ENCODE measurements at places on chromosomes 13 and 19. TPM values are rescaled to one million over a fixed set of nuclear protein-coding genes. Genes with fewer than 3 reads are reported as not detected.

AKAP11 gene
- total RNA-seq: 24.6 TPM

GRCh38 chr13:41528021-41528420, 70.7 kb downstream of the RGCC start:
- H3K36me3 ChIP-seq: no peaks in the 10 kb centered on the region
- DNase-seq: no peak
- H3K4me1 ChIP-seq: no peaks in the 10 kb centered on the region
- no peak overlapping the region for H3K4me3 ChIP-seq

PLVAP gene
- total RNA-seq: 0.08 TPM

ATP4B gene
- total RNA-seq: not detected

GRCh38 chr13:30702006-30702405, 33.3 kb upstream of the ALOX5AP start:
- no peaks in the 10 kb centered on the region for H3K36me3 ChIP-seq
- DNase-seq: no peak
- peaks cover 2% of the 10 kb centered on the region for H3K27me3 ChIP-seq
- H3K4me1 ChIP-seq: peaks cover 9% of the 10 kb centered on the region

GRCh38 chr13:99014522-99014921, 36.7 kb upstream of the DOCK9 start:
- H3K4me3 ChIP-seq: no peak overlapping the region
- H3K27ac ChIP-seq: no peak overlapping the region
- H3K36me3 ChIP-seq: no peaks in the 10 kb centered on the region
- no peaks in the 10 kb centered on the region for H3K4me1 ChIP-seq
- H3K27me3 ChIP-seq: no peaks in the 10 kb centered on the region

- no peak overlapping the region for H3K4me3 ChIP-seq
- H3K36me3 ChIP-seq: no peaks in the 10 kb centered on the region
- H3K27me3 ChIP-seq: no peaks in the 10 kb centered on the region
- DNase-seq: no peak
Observed at GRCh38 chr13:110869805-110870706, 44.8 kb downstream of the ANKRD10 start.

WDR87 gene
- not detected for total RNA-seq

GRCh38 chr13:49214917-49215376, 5.2 kb upstream of the MLNR start:
- H3K27ac ChIP-seq: no peak overlapping the region
- no peaks in the 10 kb centered on the region for H3K27me3 ChIP-seq
- DNase-seq: no peak
- no peaks in the 10 kb centered on the region for H3K36me3 ChIP-seq
- no peak overlapping the region for H3K4me3 ChIP-seq

TUBB4A gene
- total RNA-seq: 22.4 TPM

METTL21C gene
- not detected for total RNA-seq

KIR2DL4 gene
- not detected for total RNA-seq

CGB8 gene
- total RNA-seq: not detected

DNA sequence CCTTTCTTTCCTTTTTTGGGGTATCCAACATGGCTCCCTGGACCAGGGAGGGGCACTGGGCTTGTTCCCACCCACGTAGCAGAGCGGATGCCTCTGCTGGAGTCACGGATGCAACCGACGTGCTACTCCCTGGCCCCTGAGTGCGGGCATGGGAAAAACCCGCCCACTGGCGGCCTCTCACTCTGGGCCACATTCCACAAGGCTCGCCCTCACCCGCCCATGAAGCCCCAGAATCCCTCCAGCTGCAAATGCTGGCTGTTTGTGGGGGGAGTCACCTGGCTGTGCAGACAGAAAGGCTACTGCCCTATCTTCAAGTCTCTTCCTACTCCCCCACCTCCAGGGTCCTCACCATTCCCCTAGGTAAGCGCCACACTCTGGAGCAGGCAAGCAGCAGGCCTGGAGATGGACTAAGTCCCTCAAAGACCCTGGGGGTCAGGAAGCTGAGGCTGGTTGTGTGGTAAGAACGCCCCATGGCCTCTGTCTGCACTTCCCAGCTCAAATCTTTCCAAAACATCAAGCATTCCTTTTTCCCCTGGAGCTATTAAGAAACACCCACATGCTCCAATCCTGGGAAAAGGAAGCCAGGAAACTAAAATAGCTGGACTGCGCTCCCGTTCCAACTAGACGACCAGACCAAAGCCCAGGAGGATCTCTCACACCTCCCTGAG, 17.9 kb upstream of the EPHX3 start:
- no peaks in the 10 kb centered on the region for H3K27me3 ChIP-seq
- H3K4me1 ChIP-seq: no peaks in the 10 kb centered on the region
- no peak for DNase-seq
- H3K36me3 ChIP-seq: peaks cover 50% of the 10 kb centered on the region

Measured in GM12878 (cell line).